ENCODE measurements at places on chromosomes 5 and 9. TPM values are rescaled to one million over a fixed set of nuclear protein-coding genes. Genes with fewer than 3 reads are reported as not detected.

SLC34A1 gene
- not detected for total RNA-seq

LYRM7 gene
- total RNA-seq: 4.0 TPM

SLCO6A1 gene
- total RNA-seq: not detected

SCGB3A2 gene
- total RNA-seq: not detected

PCDHA12 gene
- total RNA-seq: not detected

SLC36A1 gene
- 7.2 TPM for total RNA-seq

ELOVL7 gene
- 0.73 TPM for total RNA-seq

SLC35D2 gene
- total RNA-seq: 27.4 TPM

HSPB3 gene
- not detected for total RNA-seq

TMOD1 gene
- total RNA-seq: 5.1 TPM

KCTD16 gene
- 0.10 TPM for total RNA-seq

TRIO gene
- 304 TPM for total RNA-seq

KCNN2 gene
- 7.5 TPM for total RNA-seq

SLC36A2 gene
- total RNA-seq: not detected

CDH6 gene
- 22.1 TPM for total RNA-seq

DPYSL3 gene
- 67.0 TPM for total RNA-seq

NR2F1 gene
- 55.4 TPM for total RNA-seq

WDR31 gene
- 0.99 TPM for total RNA-seq

ADAMTS6 gene
- total RNA-seq: 27.2 TPM

TARS1 gene
- 165 TPM for total RNA-seq

OBP2A gene
- total RNA-seq: not detected

GABBR2 gene
- total RNA-seq: 3.3 TPM

CCL19 gene
- total RNA-seq: not detected

IFNK gene
- not detected for total RNA-seq

ARAP3 gene
- total RNA-seq: 69.0 TPM
